ENCODE measurements at places on chromosomes 16 and 17.

DNA sequence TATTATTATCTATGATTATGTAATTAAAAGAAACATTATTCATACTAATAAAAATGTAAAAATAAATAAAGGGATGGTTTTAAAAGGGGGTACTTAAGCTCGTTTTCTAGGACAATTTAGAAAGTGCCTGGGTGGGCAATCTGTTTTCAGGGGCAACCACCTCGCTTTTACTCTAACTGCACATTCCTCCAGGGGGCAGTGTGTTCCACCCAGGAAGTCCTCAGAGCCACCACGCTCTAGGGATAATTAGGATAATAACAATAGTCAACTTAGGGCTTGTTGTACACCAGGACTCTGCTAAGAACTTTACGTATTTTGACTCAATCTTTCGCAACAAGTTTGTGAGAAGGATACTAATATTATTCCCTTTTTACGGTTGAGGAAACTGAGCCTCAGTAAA lies 396.7 kb upstream of the MAF start:
- DNase-seq, result peak; percentile 1

- no peak for DNase-seq
Measured at GRCh38 chr16:1809281-1809801, 15.8 kb upstream of the IGFALS start.

- no peak for DNase-seq
Measured at GRCh38 chr16:83118365-83118764, 491.6 kb downstream of the CDH13 start.

DNA sequence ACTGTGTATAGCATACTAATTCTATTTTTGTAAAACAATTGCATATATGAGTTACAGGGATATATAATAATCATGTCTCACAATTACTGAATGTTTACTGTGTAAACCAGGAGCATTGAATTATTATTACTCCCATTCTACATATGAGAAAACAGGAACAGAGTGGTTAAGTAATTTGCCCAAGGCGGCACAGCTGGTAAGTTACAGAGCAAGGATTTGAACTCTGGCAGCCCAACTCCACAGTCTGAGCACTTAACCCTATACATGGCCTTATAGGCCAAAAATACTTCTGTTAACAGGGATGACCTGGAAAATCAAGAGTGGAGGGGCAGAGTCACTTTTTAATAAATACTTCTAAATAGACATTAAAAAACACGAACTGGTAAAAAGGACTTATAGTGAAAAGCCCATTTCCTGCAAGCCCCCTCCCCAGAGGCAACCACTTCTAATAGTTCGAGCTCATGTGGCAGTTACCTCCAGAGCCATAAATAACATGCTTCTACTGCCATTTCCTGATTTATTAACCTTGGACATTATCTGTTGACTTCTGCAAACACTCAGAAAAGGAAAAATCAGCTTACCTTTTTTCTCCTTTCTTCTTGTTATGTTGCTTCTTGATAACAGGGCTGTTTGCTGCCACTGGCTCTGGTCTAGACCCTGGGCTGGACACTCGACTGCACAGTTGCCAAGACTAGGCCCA lies 22.1 kb upstream of the ADGRG1 start:
- no peak for DNase-seq

- peak; percentile 78 for DNase-seq
Measured at GRCh38 chr16:80804056-80804525, 307 bp downstream of the CDYL2 start.

GRCh38 chr16:27676839-27677238 lies 126.9 kb downstream of the KATNIP start:
- no peak for DNase-seq

DNA sequence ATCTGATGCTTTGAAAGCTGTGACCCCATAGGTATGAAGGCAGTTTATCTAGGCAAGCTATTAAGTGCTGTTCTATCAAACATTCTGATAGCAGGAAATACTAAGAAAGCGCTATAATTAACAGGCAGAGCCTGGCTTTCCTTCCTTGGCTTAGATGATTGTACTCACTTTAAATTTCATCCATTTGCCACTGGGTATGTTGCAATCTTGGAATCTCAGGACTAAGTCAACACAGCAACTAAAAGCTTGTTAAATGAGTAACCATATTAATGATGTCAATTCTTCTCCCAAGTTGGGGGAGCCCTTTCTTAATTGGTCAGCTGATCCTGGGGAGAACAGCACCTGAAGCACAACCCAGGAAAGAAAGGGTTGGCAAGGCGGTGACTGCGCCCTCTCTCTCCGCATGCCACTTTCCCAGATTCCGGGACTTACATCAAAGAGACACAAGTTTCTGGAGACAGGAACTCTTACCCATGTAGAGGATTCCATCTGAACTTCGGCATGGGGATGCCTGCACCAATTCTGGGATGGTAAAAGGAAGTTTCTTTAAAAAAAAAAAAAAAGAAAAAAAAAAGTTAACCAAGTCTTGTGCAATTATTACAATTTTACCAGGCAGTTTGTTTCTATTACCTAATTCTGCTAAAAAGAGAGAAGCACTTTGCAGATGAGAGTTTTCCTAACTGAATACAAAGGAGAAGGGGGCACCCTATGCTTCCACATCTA lies 54.4 kb upstream of the ICAM2 start:
- DNase-seq, result no peak

- no peak for DNase-seq
Measured at GRCh38 chr16:11992586-11993524, 16.3 kb downstream of the SNX29 start.

All from activated CD4-positive, alpha-beta T cell treated with anti-CD3 and anti-CD28 coated beads, Interleukin-2, amount 50 U/mL, for 16 hours (primary cell).